ENCODE measurements at places on chromosomes 16 and 17. TPM values are rescaled to one million over a fixed set of nuclear protein-coding genes. Genes with fewer than 3 reads are reported as not detected.

DNA sequence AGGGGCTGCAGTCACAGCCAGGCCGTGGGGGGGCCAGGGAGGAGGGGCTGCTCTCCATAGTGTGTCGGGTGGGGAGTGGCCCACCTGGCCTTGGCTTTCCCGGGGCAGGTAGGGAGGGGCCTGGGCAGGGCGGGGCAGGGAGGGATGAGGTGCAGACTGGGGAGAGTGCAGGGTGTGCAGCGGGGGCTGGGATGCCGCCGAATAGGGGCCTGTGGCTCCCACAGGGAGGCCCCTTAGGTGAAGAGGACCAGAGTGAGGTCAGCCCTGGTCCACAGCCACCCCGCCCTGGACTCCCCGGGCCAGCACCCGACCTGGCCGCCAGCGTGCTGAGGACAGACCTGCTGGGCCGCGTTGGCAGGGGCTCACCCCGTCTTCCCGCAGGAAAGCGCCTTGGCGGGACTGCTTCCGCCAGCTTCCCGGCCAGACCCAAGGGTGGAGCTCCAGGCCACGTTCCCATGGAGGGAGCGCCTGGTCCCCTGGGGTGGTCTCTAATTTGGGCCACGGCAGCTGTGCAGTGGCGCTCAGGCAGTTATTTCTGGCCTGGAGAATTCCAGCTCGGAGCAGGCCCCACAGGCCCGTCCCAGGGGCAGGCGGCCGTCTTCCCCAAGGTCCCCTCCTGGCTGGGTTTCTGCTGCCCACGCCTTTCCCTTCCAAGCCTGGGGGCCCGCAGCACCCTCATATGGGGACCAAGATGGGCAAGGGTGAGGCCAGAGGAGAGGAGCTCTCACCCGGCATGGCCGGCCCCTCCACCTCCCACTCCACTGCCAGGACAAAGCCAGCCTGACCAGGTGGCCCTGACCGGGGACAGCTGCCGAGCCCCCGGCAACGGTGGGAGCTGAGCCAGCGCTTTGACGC lies 27.9 kb downstream of the CACNA1H start:
- no peak for DNase-seq

DNA sequence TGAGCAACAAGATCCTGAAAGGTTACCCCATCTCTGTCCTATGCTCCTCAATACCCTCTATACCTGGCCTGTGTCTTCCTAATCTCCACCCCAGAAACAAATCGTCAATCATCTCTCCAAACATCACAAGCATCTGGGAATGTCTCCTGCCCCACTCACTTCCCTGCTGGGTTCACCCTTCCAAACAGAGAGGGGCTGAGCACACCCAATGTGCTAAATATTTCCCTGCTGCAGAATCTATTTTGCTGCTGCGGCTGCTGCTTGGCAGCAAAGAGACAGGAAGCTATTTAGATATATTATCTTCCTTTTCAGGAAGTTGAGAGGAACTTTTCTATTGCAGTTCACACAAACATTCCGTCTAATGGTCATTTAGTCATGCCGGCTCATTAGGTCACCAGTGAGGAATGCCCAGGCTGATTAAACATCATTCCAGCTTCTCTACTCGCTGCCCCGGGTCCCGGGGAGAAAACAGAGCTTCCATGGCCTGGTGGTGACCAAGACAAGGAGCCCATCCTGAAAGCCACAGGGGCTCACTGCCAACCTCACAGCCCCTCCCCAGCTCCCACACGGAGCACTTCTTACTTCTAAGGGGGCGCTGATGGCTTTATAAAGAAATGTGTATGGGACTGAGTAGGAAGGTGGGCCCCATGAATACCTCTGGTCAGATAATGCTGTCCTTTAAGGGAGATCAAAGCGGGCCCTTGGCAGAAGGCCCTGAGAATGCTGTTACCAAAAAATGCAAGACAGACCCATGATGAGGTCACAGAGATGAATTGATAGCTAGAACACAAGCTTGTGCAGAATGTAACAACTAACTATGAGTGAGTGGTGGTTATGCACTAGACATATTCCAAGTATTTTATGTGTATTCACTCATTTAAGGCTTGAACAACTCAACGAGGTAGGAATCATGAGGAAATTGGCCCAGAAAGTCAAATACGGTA lies 218.3 kb downstream of the SOX9 start:
- DNase-seq: peak; percentile 64

Gene TP53TG3D
- total RNA-seq: 0.63 TPM

Gene CACNG5
- total RNA-seq: not detected

DNA sequence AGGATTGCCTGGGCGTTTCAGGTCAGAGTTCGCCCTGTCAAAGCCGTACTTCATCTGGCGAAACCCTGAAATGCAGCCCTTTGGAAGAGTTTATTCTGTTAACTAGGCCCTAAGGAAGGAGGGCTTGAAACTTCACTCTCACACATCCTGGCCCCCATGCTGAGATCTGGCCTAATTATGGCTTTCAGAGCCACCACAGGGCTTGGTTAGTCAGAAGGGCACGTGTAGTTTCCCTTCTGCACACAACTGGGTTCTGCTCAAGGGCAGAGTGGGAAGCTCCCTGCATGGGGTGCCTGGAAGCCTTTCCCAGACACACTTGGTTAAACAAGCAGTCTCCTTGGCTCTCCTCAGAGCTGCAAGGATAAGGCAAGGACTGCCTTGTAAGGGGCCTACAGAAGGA lies 397.3 kb downstream of the SHISA9 start:
- DNase-seq: no peak

- no peak for DNase-seq
Observed at GRCh38 chr17:5780476-5780875, 196.2 kb upstream of the NLRP1 start.

Gene SUPT6H
- total RNA-seq: 59.8 TPM

DNA sequence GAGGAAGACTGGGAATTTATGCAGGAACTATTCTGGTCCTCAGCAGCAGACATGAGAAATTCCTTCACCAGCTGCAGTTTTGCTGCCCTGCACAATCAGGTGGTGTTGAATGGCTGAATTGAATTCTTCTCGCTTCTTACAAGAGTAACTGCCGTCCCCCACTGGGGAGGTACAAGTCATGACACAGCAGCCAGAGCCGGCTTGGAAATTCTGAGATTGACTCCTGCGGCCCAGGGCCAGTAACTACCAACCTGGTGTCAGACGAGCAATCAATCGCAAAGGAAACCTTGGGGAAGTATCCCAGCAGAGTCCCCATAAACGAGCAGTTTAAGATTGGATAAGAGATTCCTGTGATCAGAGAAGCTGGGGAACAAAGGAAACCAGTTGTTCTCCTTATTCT lies 30.7 kb downstream of the KNOP1 start:
- DNase-seq: no peak

DNA sequence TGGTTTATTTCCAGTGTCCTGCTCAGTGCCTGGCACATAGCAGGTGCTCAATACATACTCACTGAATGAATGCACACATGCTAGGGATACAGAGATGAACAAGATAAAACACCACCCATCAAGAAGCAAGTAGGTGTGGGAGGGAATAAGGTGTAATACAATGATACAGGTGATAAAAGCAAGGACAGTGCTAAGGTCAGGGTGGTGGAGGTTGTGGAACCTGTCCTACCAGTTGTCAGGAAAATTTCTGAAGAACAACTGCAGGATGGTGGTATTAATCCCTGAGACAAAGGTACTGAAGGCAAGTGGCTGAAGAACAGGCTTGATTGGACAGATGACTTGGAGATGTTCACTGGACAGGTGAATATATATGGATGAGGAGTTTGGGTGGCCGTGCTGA lies 1.8 kb downstream of the KNOP1 start:
- peak; percentile 47 for DNase-seq

Gene SCRN2
- total RNA-seq: 35.4 TPM

Gene CIITA
- 26.9 TPM for total RNA-seq

GRCh38 chr17:50719924-50720794 lies 756 bp downstream of the LUC7L3 start:
- no peak for DNase-seq

Gene CFAP119
- total RNA-seq: 13.2 TPM

DNA sequence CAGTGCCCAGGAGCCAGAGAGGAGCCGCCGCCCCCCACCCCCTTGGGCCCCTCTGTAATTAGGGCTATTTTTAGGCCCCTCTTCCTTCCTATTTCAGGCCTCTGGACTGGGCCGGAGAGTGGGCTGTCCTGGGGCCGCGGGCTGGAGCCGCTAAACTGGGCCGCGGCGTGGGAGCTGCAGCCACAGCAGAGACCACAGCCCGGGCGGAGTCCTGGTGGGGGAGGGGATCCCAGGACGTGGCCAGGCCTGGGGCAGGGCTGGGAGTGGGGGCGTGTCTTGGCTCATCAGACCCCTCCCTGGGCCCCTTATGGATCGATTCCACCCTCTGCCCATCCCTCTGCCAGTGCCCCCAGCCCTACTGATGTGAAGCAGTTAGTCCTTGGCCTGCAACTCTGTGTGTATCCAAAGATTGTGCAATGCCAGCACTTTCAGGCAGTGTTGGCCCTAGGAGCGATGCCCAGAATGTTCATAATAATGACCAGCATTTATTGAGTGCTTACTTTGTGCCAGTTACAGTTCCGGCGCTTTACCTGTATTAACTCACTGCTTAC lies 15.0 kb upstream of the TAC4 start:
- no peak for DNase-seq

GRCh38 chr16:15466131-15466530 lies 31.7 kb downstream of the BMERB1 start:
- DNase-seq: no peak

Gene NEK8
- 8.1 TPM for total RNA-seq

DNA sequence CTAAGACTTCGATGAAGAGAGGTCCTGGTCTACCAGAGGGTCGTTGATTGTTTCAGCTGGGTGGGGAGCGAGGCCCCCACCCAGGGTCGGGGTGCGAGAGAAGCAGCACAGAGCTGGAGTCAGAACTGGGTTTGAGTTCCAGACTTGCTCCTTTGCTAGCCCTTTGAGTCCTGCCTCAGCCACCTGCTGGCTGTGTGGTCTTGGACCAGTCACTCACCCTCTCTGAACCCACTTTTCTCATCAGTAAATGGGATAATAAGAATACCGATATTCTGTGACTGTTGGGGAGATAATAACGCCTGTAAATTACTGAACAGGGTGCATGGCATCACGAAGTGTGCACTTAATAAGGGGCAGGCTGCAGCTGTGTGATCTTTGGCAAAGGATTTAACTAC lies 427 bp upstream of the MMP28 start:
- no peak for DNase-seq

Gene TBC1D3B
- 6.0 TPM for total RNA-seq

GRCh38 chr17:75549246-75550138 lies 24.0 kb downstream of the LLGL2 start:
- DNase-seq: peak; percentile 91

Gene PITPNM3
- 15.2 TPM for total RNA-seq

- DNase-seq: no peak
Observed at GRCh38 chr17:20053361-20053964, 44.3 kb downstream of the SPECC1 start.

DNA sequence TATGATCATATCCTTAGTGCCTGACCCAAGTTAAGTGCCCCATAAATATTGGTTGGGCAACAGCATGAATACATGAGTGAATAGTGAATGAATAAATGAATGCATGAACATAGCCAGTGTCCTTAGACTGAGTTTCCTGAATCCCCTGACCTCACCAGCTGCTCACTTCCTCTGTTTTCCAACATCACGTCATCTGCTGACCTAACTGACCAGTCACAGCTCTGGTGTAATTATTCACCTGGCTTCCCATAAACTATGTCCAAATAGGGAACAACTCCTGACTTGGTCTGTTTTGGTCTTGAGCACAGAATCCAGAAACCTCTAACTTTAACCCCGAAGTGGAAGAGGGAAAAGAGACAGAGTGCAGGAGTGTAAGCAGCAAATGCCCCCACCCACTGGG lies 83.4 kb downstream of the ASIC2 start:
- DNase-seq: no peak

Gene DNAH3
- total RNA-seq: 0.58 TPM

DNA sequence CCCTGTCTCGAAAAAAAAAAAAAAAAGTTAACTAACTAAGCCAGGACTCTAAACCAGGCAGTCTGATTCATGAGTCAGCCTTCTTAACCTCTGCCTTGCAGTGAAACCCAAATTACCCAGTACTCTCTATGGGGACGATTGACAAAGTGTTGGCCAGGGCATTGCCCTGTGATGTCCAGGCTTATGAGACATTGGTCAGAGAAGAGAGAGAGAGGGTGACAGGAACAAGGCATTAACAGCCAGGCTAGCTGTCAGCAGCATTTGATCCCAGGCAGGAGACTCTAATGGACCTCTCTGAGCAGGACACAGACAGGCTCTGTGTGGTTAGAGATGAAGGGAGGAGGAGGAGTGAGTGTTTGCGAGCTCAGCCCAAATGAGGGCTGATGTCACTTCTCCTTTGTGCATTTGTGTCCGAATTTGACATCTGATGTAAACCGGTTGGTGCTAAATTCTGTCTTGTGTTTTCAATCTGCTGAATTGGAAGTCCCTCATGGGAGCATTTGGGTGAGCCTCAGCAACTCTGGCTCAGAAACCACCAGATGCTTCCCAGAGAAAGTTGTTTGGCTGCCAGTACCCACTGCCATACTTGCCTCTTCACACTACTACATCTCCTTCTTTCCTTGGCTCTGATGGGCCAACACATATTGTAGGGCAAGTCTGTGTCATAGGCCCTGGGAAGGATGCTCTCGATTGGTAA lies 4.3 kb upstream of the MYL4 start:
- no peak for DNase-seq

DNA sequence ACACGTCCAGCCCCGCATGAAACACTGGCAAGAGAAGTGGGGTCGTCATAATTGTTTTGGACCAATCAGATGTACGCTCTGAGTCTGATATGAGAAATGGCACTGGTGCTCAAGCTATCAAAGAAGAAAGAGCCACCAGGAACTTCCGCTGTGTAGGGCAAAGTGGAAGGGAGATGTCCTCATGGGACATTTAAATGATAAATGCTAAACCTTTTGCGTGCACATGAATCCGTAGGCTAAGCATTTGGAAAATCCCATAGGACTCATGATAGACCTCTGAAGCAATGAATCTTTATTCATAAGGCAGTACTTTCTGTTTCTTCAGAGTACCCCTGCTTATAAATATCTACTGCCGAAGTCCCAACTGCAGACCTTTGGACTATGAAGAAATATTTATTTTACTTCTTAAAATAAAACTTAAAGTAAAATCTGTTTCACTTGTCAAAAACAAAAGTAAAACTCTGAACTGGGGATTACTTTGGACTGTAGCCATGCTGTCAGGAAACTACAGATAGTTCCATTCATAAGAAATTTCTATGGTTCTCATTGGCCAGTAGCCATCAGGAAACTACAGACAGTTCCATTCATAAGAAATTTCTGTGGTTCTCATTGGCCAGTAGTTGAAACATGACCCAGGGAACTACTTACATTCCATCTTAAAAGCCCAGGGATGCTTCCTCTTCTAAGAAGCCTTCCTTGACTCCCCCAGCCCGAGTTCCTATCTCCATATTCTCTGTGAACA lies 335.1 kb downstream of the HS3ST4 start:
- no peak for DNase-seq

DNA sequence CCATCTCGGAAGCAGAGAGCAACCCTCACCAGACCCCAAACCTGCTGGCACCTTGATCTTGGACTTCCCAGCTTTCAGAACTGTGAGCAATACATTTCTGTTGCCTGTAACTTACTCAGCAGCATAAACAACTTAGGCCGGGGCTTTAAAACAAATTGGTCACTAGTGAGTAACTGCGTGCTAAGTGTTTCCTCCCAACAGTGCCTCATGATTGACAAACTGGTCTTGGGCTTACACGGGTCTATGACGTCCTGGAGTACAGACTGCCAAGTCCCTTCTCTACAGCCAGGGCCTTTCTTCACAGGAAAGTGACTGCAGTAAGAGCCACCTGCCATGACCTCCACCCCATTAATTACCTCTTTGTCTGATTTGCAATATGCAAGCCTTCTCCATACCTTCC lies 136.7 kb downstream of the XYLT1 start:
- DNase-seq: no peak

- DNase-seq: no peak
Observed at GRCh38 chr16:83455716-83456115, 352.1 kb upstream of the HSBP1 start.

Gene RBL2
- total RNA-seq: 83.6 TPM

- DNase-seq: no peak
Observed at GRCh38 chr16:26643519-26643918, 423.2 kb upstream of the C16orf82 start.

All from mucosa of gallbladder (tissue), 1 donor.